ENCODE measurements at places on chromosomes 7 and 10.

- no peak for DNase-seq
These were observed 171.9 kb downstream of the NSUN6 start for GRCh38 chr10:18479502-18479901.

- DNase-seq: no peak
These were observed 224.4 kb downstream of the USP6NL start for GRCh38 chr10:11387044-11387443.

DNA sequence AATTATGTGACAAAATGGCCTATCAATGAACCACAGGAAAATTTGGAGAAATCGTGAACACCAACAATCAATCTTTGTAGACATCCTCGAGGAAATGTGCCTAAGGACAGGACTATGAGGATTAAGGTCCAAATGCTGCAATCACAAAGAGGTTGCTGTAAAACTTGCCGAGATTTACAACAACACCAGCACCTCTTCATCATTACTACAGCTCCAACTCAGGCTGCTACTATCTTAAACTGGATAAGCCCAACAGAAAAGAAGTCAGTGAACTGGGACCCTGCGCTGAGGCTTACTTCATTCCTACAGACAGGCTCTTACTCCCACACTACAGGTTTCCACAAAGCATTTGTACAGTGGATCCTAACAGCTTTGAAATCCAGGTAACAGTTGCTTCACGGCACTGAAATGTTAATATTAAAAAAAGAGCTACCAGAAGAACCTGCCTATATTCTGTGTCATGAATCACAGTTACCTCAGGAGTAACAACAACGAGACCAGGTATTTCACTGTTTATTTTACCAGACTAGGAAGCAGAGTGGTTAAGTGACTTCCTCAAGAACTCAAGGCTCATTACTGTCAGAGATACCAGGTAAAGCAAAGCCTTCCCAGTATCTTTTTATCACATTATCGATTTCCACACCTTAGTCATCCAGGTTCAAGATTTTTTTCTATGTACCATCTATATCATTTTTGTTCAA lies 23.9 kb downstream of the CACUL1 start:
- no peak for DNase-seq

DNA sequence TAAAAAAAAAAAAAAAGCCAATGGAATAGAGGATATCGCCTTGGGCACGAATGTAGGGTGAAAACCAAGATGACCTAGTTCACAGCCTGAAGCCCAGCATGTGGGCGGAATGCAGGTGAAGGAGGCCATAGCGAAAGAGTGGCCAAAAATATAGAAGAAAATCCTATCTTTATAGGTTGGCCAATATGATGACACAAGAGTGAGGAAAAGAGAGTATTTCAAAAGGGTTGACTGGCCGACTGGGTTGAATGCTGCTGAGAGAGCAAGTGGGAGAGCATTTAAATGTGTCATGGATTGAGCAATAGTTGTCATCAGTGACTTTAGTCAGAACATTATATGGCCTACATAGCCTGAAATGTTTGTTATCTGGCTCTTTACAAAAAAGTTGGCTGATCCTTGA lies 17.2 kb upstream of the GLI3 start:
- DNase-seq: no peak

DNA sequence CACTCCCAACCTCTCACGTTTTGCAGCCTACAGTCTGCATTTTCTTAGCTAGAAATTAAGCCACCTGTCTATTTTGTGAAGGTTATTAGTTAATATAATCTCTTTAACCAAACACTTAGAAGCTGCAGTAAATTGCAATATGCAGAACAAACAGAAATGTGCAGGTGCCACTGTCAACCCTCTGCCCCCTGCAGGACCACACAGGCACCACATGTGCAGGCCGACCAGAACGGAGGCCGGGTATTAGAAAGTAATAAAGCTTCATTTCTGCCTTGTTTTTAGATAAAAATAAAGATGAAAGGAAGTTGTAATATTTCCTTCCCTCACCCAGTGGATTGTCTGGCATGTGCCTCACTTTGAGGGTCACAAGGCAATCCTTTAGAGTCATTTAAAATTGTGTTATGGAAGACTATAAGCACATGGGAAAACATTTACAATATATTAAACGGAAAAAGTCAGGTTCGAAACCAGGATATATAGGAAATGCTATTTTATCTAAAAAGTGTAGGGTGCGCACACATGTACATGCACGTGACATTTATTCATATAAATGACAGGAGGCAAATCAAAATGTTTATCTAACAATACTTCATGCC lies 158.2 kb downstream of the ARHGAP12 start:
- DNase-seq: no peak

DNA sequence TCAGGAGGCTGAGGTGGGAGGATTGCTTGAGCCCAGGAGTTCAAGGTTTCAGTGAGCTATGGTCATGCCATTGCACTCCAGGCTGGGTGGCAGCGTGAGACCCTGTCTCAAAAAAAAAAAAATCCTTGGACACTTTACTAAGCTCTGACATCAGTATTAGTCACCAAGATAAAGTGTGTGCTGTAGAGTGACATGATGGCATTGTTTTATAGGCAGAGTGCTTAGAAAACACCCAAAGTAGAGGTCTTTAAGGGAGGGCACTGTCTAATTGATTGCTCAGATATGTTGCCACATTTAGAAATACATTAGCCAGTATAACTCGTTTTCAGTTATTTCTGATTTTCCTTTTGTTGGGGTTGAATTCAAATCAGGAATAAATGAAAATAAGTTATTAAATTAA lies 235.9 kb downstream of the REEP3 start:
- no peak for DNase-seq

- DNase-seq: no peak
These were observed 127.7 kb downstream of the ADARB2 start for GRCh38 chr10:1609648-1609970.

DNA sequence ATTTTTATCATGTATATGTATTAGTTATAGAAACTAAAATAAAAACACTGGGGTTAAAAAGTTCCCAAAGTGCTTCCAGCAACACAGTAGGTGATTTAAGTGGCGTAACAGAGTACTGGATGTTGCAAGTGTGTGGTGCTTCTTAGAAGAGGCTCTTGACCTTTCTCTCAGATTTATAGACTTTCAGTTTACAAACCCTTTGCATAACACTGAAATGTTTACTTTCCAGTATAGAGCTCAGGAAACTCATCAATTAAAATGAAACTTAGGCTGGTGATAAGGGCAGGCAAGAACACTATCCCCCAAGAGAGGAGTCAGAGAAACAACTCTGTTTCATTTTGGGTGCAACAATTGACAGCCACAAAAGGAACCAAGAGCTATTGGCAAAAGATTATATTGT lies 27.5 kb upstream of the SMC3 start:
- DNase-seq: no peak

DNA sequence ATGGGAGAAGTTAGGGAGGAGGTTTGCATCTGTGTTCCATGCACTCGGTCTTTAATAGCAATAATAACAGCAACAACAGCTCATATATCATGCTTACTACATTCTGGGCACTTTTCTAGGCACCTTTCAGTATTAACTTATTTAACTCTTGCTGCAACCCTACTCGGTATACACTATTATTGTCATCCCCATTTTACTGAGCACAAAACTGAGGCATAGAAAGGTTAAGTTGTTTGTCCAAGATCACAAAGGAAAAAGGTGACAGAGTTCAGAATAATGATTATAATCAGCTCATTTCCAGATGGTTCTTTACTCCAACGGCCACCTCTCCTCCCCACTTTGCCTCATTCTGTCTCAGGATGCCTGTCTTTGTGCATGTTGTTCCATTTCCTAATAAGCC lies 102.1 kb upstream of the ABI1 start:
- DNase-seq: no peak

GRCh38 chr10:42594246-42594650 lies 44.1 kb downstream of the ZNF33B start:
- DNase-seq: no peak

GRCh38 chr7:66261941-66262340 lies 56.8 kb downstream of the TPST1 start:
- DNase-seq: no peak

DNA sequence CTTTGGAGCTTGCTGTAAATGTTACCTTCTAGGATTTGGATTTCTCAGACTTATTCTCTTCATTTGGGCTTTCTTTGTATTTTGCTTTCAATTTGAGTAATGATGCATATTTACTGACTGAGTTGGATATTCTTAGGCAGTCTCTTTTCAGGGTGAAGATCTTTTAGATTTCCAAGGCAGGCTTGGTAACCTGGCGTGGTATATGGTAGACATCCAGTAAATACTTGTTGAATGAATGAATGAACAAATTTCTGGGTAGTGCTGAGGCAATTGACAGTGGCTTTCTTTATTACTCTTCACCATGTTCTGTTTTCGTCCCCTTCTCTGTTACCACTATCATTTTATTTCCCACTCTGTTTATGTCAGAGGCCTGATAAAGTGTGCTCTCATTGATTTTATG lies 27.1 kb downstream of the BBS9 start:
- DNase-seq: peak; percentile 6

DNA sequence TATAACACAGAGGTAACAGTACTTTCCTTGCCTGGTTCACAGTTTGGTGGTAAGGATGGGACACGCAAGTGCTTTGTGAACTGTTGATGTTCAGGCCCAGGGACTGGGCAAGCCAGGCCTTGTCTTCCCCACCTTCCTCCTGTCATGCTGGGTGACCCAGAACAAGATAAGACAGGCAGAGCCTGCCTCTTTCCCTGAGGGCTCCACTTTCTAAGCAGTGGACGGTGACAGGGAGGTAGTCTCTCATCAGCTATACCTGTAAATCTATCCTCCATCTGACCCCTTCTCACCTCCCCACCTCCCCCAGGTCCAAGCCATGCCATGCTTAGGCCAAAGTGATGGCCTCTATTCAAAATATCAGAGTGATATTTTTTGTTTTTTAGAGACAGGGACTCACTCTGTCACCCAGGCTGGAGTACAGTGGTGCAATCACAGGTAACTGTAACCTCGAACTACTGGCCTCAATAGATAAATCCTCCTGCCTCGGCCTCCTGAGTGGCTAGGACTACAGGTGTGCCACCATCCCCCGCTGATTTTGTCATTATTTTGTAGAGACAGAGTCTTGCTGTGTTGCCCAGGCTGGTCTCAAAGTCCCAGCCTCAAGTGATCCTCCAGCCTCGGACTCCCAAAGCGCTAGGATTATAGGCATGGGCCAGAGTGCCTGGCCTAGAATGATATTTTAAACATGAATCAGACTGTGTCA lies 42.8 kb downstream of the PDLIM1 start:
- no peak for DNase-seq

DNA sequence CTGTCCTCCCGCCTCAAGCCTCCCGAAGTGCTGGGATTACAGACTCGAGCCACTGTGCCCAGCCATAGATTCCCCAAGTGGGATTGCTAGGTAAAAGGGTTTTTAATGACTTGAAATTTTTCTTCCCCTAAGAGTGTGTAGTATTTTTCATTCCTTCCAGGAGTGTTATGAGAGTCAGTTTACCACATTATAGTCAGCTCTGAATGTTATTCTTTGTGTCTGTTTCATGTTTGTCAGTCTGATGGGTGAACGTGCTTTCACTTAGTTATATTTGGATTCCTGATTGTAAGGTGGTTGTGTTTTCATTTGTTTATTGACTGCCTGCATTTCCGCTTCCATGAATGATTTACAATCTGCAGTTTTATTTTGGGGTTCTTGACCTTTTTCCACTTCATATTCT lies 6.3 kb downstream of the ZNF212 start:
- DNase-seq: no peak

DNA sequence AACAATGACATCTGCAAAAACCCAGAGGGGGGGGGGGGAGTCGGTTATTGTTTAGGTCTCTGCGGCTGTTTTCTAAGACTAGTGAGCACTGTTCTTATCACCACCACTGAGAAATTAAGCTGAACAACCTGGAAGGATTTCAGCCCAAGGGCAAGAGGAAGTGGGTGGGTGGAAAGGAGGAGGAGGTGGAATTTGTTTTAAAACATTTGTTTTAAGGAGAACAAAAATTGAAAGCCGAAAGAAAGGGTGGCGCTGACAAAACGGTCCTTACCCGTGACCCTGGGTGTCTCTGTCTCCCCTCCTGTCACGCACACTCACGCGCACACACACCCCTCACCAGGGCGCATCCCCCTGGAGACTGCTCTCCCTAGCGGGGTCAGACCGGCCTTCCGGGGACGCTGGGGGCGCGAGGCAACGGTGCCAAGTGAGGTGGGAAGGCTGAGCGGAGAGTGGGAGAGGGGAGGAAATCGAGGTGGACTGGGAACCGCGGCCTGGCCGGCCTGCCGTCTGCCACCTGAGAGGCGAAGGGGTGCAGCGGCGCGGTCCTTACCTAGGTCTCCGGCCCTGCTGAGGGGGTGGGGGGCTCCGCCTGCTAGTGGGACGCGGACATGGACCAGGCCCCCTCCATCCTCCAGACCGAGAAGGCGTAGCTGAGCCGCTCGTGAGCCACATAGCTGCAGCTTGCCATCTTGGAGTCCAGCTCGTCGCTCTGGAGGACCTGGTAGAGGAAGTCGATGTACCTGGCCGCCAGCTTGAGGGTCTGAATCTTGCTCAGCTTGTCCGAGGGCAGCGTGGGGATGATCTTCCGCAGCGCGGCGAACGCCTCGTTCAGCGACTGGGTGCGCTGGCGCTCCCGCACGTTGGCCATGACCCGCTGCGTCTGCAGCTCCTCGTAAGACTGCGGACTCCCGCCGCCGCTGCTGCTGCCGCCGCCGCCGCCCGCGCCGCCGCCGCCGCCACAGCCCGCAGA lies 1.0 kb downstream of the TWIST1 start:
- DNase-seq: peak; percentile 60

DNA sequence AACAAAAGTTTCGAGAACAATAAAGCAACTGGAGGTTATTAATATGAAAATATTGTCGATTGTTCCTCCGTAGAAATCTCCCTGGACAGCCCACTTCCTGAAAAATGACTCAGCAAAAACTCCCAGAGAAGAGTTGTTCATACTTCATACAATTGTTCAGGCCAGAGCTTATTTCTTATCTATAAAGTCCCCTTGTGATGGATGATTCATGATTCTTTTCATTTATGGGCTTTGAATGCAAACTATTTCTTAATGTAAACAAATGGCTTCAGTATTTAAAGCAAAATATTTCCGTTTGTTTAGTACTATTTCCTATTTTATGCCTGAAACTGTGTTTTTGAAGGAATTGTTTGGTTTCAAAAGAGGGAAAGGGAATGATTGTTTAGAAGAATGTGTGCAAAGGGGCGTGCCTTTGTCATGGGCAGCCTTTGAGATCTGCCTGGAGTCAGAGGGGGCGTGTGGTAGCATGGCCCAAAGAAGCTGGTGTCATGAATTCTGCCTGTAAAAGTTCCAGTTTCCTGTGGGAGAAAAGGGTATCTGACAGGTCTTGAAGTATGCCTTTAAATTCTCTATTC lies 26.2 kb upstream of the EXOC6 start:
- peak; percentile 80 for DNase-seq

DNA sequence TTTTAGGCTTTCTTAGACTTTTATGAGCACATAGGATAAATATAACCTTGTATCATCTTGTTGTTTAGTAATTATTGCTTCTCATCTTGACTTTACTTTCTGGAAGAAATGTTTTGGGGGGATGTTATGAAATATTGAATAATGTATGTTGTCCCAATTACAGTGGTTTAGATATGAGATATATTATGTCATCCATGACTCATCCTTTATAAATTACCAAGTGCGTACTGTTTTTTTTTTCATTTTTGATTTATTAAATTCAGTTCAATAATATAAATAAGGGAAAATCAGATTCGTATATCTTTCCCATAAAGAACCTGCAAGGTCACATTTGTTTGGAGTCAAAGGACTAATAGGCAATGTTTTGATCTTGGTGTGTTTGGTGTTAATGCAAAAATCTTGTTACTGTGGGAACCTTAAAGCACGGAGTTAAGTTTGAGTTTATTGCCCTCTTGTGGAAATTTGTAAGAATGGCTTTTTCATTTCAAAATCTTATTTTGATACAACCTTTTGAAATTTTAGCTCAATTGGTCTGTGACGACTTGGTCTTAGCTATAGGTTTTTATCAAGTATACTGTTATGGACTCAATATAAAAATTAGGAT lies 108.6 kb downstream of the SRI start:
- DNase-seq: peak; percentile 74
